T-helper 2 cell (primary cell): ENCODE measurements at places on chromosomes 12 and 14.

DNA sequence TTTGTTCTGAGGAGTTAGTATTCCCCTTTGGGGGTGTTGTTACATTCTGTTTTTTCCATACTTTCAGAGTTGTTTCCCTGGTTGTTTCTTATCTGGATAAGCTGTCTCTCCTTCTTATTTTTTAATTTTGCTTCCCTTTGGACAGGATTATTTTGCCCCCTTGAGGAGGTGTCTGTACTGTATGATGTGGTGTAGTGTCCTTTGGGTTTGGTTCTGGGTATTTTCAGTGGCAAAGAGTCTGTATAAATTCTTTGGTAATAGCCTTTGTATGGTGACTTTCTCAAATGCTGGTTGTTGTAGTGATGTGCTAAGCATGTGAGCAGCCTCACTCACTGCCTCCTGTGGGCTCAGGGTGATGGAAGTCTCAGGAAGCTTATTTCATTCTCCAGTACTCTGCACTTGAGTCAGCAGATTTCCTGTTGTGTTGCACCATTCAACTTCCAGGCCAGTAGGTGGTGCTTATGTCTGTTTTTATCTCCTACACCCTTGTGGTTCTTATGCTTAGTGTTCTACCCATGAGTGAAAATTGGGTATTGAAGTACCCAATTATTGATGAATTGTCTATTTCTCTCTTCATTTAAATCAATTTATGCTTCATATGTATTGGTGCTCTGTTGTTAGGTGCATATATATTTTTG lies 103.3 kb upstream of the PMCH start:
- no peak for DNase-seq

DNA sequence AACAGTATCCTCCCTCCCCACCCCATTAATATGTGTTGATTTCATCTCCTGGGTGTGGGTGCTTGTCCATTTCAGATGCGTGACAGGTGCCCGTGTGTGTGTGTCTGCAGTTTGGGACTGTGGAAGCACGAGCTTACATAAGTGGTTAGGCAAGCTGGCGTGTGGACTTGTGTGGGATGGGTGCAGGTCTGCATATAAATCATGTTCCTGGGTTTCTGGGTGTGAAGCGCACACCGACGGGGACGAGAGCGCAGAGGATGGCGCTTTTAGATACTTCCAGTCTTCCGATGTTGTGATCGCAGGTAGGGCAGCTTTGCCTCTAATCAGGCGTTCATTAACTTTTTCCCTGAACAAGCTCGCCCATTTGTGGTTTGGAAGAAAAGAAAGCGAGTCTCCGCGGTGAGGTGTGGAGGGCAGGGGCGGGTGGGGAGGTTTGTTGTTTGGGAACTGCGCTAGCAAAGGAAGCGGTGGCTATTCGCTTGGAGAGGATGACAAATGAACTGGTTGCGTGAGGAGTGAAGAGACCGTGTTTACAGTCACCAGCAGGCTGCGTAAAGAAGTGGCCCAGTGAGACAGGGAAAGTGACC lies 865 bp downstream of the RGS6 start:
- no peak for DNase-seq

DNA sequence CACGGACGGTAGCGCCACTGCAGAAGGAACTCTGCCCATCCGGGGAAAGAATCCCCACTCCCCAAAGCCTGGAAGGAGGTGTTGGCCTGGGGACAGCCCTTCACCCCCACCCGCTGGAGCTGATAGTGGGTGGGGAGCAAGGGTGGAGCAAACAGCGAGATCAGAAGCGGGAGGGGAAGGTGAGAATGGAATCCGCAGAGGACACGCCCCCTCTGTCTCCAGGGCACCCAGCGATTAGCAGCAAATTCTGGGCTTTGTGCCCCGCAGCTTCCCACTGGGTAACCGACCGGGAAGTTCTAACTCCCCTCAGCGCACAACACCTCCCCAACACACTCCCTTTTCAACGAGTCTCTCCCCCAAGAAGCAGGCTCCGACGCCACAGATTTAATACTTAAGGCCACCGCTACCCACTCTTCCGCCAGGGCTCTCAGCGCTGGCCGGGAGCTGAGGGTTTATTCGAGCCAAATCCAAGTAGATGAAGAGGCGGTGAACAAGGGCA lies 1.4 kb downstream of the SLC25A29 start:
- DNase-seq, result no peak

DNA sequence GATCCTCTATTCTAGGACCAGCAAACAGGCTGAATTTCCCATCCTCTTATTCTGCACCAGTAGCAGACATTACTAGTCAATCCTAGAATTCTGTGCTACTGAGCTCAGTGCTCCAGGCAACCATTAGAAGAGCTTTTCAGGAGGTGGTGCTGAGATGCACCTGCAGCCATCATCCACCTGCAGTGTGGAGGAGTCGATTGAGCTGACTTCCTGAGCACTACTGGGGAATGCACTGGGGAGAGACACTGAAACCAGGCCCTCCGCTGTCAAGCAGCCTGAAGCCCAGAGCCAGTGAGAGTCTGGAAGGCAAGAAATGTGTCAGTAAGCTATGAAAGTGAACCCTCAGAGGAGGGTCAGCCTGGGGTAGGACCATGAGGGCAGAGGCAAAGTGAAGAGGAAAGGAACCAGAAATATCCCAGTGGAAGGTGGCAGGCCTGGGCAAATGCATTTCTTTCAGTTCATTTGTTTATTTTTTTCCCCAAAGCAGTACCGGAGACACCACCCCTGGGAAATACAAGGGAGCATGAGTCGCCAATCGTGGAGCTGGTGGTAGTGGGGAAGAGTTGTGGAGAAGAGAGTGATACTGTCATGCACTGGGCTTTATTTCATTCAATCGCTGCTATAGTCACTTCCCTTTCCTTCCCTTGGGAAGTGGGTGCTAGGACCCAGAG lies 23.0 kb upstream of the SERPINA4 start:
- DNase-seq, result no peak

GRCh38 chr12:82625523-82625922 lies 61.2 kb upstream of the TMTC2 start:
- DNase-seq, result no peak

DNA sequence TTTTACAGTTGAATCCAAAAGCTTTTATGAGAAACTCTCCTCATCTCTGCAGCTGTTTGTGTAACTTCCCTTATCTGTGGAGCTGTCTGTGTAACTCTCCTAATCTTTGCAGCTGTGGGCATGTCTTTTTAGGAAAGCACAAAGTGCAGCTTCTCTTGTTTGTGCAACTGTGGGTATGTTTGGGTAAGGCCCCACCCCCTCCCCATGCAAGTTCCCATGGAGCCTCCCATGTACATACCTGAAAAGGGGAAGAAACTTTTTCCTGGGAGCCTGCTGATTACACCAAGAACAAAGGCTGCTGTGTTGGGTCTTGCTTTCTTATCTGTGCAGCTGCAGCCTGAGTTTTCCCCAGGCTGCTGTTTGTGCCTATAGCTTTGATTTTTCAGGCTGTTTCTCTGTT lies 42.7 kb upstream of the CDKN3 start:
- DNase-seq, result no peak

GRCh38 chr14:35243956-35244355 lies 48.2 kb upstream of the PSMA6 start:
- no peak for DNase-seq

DNA sequence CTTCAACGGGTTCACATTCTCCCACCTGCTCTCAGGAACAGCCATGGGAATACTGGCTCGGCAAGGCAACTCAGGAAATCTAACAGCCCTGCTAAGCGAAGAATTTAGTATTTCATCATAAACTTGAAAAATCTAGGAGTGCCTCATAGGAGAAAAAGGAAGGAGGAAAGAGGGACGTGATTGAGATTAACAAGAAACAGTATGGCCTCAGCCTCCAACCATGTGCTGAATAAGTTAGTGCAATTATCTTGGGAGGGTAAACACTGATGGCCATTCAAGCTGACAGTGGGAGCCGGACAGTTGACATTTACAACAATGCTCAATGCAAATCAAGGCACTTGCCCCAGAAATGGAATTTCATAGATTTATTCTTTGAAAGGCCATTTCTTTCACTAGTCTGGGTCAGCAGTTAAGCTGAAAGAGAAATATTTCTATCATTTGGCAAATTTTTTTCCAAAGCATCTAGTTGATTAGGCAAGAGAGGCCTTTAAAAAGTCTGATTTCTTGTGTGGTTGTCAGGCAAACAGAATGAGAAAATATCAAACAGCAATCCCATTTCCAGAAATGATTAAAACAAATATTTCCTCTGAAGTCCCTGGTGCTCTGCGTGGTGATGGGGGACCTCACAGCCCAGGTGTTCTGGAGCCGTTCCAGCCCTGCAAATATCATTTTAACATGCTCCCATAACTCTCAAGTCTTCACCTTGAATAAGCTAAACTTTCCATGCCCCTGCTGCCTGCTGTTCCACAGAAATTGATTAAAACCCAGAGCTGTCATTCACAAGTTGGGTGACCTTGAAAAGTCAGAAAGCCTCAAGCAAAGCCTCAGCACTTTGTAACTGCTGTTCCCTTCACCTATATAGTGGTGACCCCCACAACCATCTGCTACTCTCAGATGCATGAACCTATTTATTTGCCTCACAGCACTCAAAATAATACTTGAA lies 121.6 kb downstream of the PHLDA1 start:
- no peak for DNase-seq

- peak; percentile 64 for DNase-seq
Observed at GRCh38 chr14:64762044-64763034, 58.1 kb downstream of the PLEKHG3 start.

GRCh38 chr14:39182770-39183684 lies 8.0 kb downstream of the PNN start:
- no peak for DNase-seq
